ENCODE measurements at places on chromosomes 3 and 15.
A peak's percentile ranks its signal among the peaks of the same experiment; 100 is the strongest.

DNA sequence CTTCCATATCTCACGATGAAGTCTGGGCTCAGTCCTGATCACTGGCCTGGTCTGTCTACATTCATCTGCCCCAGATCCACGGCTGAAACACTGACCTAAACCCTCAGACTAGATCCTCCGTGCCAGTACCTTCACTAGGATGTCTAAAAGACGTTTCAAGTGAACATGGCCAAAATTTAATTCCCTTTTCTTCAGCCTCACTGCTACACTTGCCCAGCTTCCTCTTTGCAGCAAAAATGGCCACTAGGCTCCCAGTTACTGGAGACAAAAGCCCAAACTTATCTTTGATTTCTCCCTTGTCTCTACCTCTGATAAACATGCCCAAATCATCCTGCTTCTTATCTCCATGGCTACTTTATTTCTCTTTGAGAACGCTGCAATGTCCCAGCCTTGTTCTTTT, 1.7 kb downstream of the RASSF1 start:
- no peak for DNase-seq

DNA sequence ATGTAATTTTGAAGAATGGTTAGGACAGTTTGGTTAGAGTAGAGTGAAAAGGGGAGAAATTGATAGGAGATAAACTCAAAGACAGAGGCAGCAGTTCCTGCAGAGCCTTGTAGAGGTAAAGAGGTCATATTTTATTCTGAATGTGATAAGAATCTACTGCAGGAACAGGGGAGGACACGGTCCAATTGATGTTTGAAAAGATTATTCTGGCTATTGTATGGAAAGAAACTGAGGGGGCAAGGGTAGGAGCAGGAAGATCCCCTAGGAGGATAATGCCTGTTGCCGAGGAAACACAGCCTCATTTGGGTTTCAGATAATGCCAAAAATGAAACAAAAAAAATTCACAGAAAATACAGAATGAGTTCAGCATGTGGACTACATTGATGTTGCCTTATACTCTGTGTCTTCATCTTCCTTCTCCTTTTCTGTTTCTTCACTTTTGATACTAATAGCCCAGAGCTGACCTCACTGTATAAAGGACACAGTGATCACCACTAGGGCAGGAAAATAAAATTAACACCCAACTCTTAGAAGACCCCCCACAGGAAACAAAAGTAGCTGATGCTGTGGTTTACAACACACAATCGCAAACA, 454.6 kb upstream of the UBE2E2 start:
- no peak for DNase-seq

- DNase-seq = no peak
Measured at GRCh38 chr3:4314688-4315087, 11.5 kb downstream of the SETMAR start.

DNA sequence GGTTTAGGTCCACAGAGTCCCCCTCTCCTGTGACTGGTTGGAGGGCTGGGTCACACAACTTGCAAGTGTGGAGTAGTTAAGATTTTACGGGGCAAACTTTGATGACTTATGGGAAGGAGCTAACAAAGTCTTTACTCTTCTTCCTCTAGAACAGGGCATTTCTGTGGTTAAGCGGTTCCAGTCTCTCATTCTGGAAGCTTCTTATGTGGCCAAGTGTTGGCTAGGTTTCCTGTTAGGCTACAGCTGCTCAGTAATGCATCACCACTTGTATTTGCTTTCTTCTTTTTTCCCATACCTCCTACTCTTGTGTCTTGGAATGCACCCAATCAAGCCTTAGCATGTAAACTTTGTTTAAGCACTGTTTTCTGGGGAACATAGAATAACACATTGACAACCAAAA, 100.6 kb upstream of the PLAAT1 start:
- DNase-seq = no peak

GRCh38 chr15:31322504-31322903, 4.1 kb upstream of the KLF13 start:
- DNase-seq = no peak

DNA sequence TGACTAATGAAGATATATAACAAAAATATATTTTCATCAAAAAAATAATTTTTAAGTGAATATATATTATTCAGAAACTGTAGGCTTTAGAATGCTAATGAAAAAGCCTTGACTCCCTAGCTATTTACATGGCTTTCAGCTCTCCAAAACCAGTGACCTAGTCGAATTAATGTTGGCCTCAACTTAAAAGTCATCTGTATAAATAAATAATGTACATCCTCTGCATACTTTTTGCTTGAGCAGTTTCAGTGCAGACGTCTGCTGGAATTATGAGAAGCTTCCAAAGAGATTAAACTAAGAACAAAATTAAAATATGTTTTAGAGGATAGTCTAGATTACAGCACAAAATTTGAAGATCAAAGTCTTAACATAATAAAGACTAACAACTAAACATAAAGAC, 520.4 kb upstream of the ALCAM start:
- DNase-seq = no peak

- no peak for DNase-seq
Measured at GRCh38 chr3:152271501-152272236, 2.9 kb downstream of the MBNL1 start.

GRCh38 chr3:111081008-111081545, 9.5 kb downstream of the NECTIN3 start:
- DNase-seq = no peak

GRCh38 chr15:66252685-66253417, 699 bp downstream of the MEGF11 start:
- no peak for DNase-seq

GRCh38 chr3:161508852-161509477, 12.4 kb downstream of the OTOL1 start:
- no peak for DNase-seq

GRCh38 chr15:56906766-56907165, 11.7 kb upstream of the TCF12 start:
- DNase-seq = no peak

GRCh38 chr3:49024449-49024848, 2.5 kb downstream of the NDUFAF3 start:
- no peak for DNase-seq

- no peak for DNase-seq
Measured at GRCh38 chr3:14206548-14207177, 28.0 kb downstream of the LSM3 start.

DNA sequence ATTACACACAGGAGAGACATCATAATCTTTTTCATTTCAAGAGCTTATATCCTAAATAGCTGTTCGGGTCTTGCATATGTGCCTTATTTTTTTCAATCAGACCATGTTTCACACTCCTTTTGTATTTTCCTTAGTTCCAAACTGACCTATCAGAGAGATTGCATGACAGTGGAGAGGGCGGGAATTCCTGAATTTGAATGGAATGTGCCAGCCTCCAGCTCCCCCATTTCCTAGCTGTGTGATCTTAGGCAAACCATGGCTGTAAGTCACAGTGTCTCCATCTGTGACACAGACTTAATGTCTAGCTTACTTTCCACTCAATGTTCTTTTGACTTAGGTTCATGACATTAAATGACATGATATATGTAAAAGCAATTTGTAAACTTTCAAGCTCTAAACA, 62.0 kb upstream of the CSTA start:
- no peak for DNase-seq

- no peak for DNase-seq
Measured at GRCh38 chr3:145900056-145900829, 260.7 kb downstream of the PLOD2 start.

- no peak for DNase-seq
Measured at GRCh38 chr15:25985165-25985564, 122.0 kb upstream of the ATP10A start.

GRCh38 chr3:13588221-13588701, 39.3 kb downstream of the FBLN2 start:
- no peak for DNase-seq

DNA sequence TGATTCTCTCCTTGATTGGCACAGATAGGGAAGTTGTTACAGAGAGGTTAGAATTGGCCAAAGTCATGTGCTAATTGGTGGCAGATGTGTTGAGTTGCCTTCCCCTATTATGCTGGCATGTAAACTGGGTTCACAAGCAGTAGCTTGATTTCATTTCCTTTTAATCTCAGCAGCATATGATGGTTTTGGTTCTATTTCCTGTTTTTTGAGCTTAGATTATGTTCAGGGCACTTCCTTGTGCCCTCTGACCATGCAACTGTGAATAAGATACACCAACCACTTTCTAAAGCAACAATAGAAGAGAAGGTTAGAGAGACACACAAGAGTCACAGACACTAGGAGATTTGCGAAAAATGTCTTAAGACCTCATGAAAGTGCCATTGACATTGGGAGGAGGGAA, 16.5 kb downstream of the HPS3 start:
- no peak for DNase-seq

DNA sequence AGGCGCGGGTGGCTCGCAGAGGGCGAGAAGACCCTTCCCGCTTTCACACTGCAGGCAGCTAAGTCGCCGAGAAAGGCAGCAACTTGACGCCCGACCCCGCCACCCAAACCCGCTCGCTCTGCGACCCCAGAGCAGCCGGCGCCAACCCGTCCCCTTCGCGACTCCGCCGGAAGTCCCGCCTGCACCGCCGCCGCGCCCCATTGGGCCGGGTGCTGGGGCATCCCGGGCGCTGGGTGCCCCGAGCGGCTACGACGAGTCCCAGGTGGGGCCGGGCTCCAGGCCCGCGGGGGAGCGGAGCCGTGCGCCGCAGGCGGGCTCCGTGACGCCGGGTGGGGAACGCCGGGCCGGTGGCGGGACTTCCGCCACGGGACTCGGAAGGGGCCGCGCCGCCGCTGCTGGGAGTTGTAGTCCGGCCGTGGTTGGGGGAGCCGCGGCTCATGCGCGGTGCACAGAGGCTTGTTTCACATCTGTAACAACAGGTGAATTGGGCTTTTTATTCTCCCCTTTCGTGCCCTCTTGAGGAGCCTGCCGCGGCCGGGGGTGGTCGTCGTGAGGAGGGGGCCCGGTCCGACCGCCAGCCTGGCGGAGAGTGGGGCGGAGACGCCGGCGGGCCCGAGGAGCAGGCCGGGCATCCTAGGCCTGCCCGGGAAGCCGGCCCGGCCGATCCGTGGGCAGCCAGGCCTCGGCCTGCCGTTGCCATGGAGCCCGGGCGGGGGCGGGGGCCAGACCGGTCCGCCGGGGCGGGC, at the start of gene DHX30:
TSS of gene DHX30 (plus strand) at position 405 of the 746 bp plus-strand sequence. CDS start 7,546 bp downstream, outside the sequence.
- peak; percentile 72 for DNase-seq

- DNase-seq = no peak
Measured at GRCh38 chr3:50415816-50416215, 56.5 kb upstream of the TMEM115 start.

GRCh38 chr3:158165141-158165655, 55.3 kb downstream of the RSRC1 start:
- no peak for DNase-seq

DNA sequence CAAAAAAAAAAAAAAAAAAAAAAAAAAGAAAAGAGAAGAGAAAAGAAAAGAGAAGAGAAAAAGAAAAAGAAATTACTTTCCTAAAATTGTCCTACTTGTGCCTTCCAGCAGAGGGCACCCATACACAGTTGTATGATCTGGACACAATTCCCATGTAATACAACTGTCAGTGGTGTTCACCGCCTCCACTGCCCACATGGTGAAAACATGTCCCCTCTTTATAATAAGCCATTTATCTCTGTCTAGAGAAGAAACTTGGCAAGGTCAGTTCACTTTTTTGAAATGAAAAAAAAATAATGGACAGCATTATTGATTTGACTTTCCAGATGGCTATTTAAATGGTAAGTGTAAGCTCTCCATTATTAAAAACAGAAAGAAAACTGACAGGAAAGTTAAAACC, 459.4 kb downstream of the GBE1 start:
- no peak for DNase-seq

- no peak for DNase-seq
Measured at GRCh38 chr15:36898536-36899126, 201.7 kb downstream of the MEIS2 start.

DNA sequence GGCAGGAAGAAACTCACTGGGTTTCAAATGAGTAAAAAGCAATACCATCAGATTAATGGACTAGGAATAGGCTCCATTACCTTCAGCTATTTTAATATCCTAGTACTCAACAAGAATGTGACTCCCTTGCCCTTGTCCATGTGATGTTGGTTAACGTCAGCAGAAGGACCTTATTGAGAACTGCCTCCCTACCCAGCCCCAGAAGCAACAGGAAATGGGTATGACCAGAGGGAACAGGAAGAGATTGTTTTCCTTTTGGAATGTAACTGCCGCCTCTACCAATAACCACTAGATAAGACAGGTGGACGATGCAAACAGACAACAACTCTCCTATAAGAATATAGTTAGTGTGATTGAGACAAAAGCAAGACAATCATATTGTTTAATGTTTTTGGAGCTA, 10.4 kb upstream of the MME start:
- no peak for DNase-seq

Measured in stimulated activated CD8-positive, alpha-beta memory T cell treated with anti-CD3 and anti-CD28 coated beads, Interleukin-7, amount 100 ng/mL, for 24 hours (primary cell).